Natural killer cell (primary cell): ENCODE measurements at places on chromosomes 5 and 9.

- no peak for DNase-seq
Measured at GRCh38 chr5:81853030-81853357, 102.1 kb upstream of the SSBP2 start.

DNA sequence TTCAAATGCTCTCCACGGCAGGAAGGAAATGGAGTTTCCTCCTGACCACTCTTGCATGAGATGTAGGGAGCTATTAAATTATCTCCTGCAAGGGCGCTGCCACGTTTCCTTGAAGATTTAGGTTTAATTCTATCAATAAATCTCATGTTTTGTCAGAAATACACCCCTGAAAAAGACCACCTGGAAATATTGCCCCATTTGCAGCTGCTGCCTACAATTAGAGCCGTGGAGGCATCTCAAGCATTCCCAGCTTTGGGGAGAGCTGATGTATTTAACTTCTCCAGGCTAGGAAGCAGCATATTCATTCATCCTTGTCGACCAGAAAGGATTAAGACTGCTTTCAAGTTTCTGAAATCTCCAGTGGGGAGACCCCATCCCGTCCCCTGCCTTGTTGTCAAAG, 40.5 kb downstream of the CCNJL start:
- DNase-seq: no peak

DNA sequence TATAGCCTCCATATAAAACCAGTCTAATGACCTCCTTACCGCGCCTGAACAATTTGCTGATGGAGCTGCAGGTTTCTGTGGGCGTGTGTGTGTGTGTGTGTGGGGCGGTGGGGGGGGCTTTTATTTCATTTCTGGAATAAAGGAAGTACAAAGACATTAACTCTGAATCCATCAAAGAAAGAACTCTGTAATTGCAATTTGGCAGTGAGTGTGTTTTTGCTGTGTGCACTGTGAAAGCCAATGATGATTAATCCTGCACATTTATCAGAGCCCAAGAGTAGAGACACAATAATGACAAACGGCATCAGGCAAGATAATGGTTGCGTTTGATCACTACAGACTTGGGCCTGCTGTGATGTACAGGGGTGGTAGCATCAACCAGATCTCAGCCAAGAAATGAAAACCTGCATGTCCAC, 29.3 kb upstream of the NDFIP1 start:
- no peak for DNase-seq

DNA sequence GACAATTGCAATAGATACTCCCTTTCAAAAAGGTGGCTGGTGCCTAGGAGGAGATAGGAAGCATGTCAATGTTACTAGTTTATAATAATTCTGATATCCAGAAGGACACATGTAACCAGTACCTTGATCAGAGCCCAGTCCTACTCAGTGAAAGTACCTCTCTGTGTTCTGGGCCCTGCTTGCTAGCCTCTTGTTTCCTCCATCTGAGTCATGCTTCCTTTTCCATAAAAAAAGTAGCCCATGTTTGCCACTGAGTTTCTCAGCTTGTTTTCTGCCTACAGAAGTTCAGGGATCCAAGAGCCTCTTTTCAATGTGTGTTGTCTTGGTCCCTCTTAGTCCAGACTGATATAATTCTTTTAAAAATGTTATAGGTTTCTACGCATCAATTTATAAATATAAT, 149.0 kb downstream of the SSBP2 start:
- DNase-seq: no peak

GRCh38 chr5:135028791-135029476, 5.1 kb downstream of the PITX1 start:
- no peak for DNase-seq

GRCh38 chr5:98085593-98085992, 687.9 kb upstream of the RGMB start:
- no peak for DNase-seq

DNA sequence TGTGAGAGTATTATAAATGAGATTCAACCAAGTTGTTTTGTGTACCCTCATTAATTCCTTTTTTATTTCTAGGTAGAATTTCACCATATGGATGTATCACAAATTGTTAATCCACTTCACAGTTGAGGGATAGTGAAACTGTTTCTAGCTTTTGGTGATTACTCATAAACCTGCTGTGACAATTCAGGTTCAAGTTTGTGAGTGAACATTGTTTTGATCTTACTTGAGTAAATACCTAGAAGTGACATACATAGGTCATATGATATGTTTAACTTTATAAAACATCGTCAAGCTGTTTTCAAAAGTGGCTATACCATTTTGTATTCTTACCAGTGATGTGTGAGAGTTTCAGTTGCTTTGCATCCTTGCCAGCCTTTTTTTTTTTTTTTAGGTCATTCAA, 112.9 kb downstream of the CAMK4 start:
- no peak for DNase-seq

- no peak for DNase-seq
Measured at GRCh38 chr5:8875722-8876121, 670.2 kb downstream of the SEMA5A start.

- DNase-seq: no peak
Measured at GRCh38 chr5:4802044-4802443, 338.1 kb upstream of the ADAMTS16 start.

GRCh38 chr9:76032038-76032796, 141.7 kb downstream of the PCSK5 start:
- DNase-seq: no peak

DNA sequence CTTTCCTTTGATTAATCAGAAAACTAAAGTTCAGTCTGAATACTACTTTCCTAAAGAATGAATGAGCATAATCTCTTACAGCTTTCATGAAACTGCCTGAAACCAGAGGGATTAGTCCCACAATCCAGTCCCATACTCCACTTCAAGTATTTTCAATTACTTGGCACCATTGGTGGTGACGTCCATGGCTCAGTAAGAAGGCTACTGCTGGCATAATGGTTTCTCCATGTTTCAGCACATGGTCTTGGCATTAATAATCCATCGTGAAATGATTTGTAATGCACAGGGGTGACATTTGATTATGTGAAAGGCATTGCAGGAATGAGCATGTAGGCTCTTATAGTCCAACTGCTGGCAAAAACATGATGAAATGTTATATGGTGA, 23.4 kb downstream of the LIX1 start:
- no peak for DNase-seq

DNA sequence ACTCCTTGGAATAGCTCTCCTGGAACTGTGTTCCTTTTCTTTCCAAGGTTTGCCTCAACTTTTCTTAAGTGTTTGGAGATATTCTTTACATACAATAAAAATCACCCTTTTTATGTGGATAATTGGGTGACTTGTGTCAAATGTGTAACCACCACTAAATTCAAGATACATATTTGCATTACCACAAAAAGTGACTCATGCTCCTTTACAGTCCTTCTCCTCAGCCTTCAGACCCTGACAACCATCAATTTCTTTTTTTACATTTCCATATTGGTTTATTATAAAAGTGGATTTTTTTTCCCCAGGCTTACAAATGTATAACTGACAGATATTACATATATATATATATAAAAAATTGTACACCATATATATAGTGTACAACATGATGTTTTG, 372.0 kb upstream of the KCNN2 start:
- no peak for DNase-seq

GRCh38 chr5:116299746-116300640, 215.2 kb downstream of the COMMD10 start:
- DNase-seq: no peak

DNA sequence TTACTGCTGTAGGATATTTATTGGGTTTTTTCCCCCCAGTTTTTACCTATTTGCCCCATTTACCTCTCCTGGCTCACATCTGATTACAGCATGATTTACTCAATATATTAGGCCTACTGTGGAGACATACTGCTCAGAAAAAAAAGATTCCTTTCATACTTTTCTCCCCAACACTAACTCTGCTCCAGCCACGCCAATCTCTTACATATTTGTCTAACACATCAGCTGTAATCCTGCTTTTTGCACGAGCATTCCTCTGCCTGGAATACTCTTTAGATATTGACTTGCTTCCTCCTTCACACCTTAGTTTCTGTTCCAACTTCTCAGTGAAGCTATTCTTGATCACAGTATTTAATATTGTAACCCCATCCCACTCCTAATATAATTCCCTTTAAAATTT, 158.1 kb upstream of the VCAN start:
- no peak for DNase-seq

GRCh38 chr9:8315211-8315610, 515.6 kb upstream of the DMAC1 start:
- no peak for DNase-seq

DNA sequence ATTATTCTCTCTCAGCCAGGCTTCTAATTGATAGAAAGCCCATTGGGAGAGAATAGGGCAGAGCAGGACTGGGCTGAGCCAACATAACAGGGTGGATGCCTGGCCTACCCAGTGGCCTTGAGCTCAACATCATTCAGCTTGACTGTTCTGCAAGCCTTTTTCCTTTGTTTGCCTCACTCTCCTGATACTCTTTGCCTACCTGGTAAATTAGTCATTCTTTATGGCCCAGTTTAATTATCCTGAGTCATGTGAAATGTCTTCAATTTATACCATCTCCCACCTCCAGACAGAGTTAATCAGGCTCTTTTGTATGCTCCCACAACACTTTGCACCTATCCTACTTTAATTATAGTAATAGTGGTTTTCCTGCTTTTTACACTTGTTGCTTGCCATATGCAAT, 13.6 kb downstream of the GLRA1 start:
- DNase-seq: no peak

DNA sequence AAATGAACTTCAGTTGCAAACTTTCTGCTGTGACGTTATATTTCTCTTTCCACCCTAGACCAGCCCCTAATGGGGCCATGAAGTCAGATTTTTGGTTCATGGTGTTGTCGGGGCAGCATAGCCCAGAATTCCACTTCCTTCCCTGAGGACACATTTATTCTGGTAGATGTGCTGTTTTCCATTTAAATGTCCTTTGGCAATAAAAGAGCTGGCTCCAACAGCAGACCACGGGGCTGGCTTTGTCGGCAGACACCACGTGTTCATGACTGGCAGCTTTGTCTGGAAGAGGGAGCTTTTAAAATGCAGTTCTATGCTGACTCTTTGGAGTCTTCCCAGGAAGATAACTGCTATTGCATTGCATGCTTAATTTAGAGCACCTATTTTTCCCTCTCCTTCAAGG, 17.6 kb upstream of the LCP2 start:
- no peak for DNase-seq

- DNase-seq: no peak
Measured at GRCh38 chr5:76941442-76941841, 11.4 kb upstream of the CRHBP start.

DNA sequence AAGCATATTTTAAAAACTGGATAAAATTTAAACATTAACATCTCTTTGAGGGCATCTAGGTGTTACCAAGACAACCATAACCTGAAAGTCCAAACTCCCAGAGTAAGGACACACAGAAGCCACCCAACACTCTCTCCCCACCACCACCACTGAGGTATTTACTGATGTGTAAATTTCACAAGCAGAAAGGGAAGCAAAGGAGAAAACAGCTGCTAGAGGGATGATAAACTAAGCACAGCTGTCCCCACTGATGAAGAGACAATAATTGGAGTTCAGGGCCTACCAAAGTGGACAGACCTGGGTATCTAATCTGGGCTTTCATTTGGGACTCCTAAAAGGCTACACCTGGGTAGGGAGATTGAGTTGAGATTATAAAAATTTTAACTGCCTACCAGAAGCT, 63.6 kb downstream of the FRMD3 start:
- no peak for DNase-seq

DNA sequence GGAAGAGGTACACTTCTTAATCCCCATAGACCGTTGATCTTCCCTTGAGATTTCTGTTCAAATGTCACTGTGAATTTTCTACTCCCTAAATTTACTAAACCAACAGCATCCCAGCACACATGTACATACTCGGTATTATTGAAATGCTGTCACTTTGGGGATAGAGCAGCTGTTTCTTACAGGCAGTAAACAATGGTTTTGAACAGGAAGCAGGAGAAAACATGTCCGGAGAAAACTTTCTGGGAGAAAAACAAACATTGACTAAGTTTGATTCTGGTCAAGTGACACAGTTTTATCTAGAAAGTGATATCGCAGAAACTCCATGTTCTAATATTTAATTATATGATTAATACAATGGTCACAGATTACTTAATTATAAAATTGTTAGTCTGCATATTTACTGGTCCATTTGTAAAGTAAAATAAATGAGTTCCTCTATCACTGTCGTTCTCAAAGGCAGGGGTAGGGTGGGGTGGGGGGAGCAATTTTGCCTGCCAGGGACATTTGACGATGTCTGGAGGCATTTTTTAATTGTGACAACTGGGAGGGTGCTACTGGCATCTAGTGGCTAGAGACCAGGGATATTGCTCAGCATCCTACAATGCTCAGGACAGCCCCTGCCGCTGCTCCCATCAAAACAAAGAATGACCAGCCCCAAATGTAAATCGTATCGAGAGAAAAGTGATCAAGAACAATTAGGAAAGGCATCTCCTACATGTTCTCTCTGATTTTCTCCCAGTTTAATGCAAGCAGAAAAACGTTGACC, 12.2 kb downstream of the TAS2R1 start:
- DNase-seq: no peak

GRCh38 chr5:5037674-5038073, 102.5 kb upstream of the ADAMTS16 start:
- DNase-seq: no peak

- DNase-seq: no peak
Measured at GRCh38 chr9:21715408-21715807, 87.0 kb upstream of the MTAP start.

DNA sequence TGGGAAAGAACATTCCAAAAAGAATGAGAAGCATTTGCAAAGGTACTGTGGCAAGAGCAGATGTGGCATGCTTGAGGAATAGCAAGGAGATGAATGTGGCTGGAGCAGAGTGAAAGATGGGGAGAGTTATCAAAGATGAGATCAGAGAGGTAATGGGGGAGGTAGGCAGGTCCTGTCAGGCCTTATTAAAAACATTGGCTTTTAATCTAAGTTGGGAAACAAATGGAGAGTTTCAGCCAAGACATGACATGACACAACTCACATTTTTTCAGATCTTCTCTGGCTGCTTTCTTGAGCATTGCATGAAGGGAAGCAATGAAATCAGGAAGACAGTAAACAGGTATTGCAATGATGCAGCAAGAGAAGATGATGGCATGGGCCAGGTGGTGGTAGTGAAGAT, 120.3 kb downstream of the MUSK start:
- DNase-seq: no peak

DNA sequence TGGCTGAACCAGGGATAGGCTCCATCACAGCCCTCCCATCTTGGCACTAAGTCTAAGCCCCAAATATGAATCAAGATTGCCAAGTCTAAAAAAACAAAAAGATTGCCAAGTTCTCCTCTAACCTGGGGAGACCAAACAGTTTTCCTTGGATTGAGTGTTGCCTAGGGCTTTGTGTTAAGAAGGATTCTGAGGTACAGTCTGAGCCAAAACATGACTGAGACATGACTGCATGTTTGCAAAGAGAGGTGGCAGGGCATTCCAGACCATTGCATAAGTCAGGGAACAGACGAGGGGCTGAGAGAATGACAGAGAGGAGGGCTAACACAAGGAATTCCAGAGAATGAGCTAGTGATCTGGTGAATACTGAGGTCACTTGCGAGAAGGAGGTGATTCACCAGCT, 11.4 kb downstream of the LAMC3 start:
- no peak for DNase-seq
